ENCODE measurements at places on chromosomes 16 and 17.
A peak's percentile ranks its signal among the peaks of the same experiment; 100 is the strongest.

GRCh38 chr17:56681561-56682266, 88.2 kb downstream of the NOG start:
- peak; percentile 90 for DNase-seq

DNA sequence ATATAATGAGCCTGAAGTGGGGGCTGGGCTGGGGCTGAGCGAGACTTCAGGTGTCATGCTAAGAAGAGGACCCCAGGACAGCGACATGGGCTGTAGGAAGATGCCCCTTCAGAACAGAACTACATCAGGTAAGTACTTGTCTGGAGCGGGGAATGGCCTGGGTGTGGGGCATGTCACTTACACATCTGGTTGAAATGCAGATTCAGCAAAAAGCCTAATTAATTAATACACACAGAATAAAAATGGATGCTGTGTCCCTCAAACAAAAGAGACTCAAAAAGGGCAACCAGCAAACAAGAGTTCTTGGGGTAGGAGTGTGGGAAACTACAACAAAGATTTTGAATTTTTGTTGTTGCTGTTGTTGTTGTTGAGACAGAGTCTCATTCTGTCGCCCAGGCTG, 11.8 kb downstream of the CMTM2 start:
- DNase-seq: no peak

DNA sequence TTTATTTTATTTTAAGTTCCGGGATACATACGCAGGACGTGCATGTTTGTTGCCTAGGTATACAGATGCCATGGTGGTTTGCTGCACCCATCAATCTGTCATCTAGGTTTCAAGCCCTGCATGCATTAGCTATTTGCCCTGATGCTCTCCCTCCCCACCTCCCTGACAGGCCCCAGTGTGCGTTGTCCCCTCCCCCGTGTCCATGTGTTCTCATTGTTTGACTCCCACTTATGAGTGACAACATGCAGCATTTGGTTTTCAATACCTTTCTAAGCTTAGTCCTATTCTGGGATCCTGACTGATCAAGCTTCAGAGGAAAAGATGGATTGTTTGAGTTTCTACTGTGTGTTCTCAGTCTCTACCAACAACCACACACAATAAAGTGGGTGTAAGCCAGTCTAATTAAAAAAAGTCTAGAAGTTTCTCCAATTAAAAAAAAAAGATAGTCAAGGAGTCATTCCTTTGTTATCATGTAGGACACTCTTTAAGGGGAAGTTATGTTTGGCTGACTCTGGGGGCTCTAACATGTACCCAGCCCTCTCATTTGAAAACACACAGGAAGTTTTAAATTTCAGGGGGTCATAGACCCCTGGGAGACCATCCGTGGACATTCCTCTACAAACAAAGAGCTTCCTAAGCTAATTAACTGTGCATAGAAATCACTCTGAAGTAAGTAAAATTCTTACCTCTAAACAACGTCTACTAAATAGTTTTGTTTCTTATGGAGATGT, 66.3 kb upstream of the ADAMTS18 start:
- DNase-seq: no peak

- DNase-seq: peak; percentile 74
Measured at GRCh38 chr16:56513972-56514371, 5.9 kb downstream of the BBS2 start.

DNA sequence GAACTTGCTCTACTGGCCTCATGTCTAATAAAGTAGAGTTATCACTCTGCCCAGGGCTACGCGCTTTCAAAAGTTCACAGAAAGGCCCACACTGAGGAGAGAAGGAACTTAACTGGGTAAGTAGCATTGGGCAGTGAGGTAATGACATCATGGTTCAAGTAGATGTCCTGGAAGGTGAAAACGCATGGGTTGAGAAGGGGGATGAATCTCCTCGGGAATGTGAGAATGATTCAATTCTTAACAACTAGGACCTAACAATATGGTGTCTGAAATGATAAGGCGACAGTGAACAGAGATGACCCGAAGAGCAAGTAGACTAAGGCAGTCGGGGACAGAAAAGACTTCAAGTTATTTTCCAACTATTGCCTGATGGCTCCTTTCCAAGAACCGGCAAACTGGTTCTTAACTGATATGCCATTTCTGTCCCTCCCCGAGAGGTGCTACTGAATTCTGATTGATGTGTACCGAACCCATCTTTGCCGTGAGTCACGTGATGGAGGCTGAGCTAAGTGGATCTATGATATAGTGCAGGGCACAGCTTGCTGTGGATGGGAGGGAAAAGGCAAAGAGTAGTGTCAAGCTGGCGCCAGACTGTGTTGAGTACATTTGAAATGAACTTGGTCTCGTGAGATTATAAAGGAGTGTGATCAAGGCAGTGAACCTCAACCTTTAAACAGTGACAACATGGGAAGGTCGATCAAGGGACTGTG, 44.1 kb downstream of the MARCHF10 start:
- no peak for DNase-seq

GRCh38 chr16:78242239-78242630, 142.8 kb downstream of the WWOX start:
- DNase-seq: no peak

DNA sequence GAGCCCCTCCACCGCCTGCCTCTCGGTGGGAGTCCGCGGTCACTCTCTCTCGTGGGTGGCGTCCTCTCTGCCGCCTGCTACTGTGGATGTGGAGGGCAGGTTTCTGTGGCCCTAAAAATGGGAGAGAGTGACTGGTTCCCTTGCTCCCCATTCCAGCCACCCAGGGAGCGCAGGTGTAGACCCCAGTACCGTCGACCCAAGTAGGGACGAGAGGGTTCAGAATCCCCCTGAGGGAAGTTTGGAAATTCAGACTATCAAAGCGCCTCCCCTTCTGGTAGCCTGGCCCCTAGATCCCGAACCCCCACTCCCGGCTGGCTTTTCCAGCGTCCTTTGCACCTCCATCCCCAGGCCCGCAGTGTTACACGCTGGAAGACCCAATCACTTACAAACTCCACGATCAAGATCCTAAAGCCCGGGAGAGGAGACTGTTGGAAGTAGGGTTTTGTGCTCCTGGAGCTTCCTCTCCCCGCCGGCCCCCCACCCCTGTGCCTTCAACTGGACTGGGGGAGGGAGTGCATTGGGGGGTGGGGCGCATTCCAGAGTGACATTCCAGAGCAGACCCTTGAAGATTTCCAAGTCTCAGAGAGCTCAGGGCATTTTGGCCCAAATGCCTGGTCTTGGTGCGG, 991 bp downstream of the GPRC5C start:
- DNase-seq: no peak

DNA sequence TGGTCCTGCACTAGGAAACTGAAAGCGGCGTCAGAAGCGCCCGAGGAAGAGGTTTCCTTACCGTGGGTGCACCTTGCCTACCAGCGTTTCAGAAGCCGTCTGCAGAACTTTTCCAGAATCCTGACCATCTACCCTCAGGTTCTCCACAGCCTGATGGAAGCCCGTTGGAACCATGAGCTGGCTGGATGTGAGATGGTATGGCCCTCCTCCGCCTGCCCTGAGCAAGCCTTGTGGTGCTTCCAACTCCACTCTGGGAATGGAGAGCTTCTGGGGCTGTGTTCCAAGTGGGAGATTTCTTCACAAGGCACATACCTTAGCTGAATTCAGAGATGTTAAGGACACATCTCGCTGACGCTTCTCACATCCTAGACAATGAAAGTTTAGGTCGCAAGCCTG, 51.8 kb upstream of the ENDOV start:
- DNase-seq: no peak

GRCh38 chr17:76416899-76417298, 32.5 kb downstream of the SPHK1 start:
- DNase-seq: no peak

DNA sequence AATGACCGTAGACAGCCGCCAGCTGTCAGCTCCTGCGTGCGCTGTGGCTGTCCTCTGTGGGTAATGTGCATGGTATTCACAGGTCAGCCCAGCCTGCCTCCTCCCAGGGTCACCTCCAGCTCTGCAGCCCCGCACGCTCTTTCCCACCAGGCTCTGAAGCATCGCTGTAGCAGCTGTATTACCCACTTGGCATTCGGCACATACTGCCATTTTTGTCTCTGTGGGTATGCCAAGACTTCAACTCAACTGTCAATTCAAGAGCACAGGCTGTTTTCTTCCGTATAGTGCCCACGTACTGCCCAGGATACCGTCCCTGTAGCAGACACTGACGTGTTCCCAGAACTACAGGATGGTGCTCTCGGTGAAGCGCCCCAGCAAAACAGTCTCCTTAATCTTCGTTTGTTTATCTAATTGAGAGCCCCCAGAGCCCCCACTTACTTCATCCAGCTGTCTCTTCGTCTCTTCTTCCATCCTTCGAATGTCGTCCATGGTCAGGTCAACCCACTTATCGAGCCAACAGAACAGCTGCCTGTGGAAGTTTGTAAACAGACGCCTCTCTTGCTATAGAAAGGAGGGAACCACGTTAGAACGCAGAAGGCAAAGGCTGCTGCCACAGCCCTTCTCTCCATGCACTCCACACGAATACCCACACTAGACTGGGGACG, 17.4 kb upstream of the INPP5K start:
- no peak for DNase-seq

GRCh38 chr17:20955427-20956323, 87.1 kb downstream of the USP22 start:
- DNase-seq: peak; percentile 47

DNA sequence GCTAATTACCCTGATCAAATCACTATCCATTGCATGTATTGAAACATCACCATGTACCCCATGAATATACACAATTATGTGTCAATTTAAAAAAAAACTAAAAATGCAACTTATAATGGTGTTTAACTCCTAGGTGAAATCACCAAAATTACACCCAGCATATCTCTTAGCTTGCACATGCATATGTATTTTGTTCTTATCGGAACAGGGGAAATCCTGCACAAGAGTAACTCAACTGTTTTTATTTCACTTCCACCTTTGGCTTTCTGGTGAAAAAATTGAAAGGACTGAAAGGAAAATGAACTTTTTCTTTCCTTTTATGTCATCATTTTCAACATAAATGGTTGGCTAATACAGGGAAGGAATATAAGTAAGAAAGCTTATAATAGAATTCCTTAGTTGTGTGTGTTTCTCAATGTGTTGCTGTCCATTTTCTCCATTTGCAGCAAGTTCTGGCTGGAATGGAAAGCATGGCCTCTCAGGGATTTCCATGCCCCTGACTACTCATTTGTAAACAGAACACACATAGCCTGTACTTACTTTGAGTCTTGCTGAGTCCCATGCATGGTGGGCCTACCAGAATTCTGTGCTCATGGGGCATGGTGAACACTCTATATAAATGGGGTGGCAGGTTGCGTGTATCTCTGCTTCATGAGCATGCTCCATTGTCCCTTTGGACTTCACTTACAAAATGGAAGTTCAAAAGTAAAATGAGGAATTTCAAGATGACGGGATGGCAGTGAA, 462.0 kb downstream of the HS3ST3B1 start:
- no peak for DNase-seq

DNA sequence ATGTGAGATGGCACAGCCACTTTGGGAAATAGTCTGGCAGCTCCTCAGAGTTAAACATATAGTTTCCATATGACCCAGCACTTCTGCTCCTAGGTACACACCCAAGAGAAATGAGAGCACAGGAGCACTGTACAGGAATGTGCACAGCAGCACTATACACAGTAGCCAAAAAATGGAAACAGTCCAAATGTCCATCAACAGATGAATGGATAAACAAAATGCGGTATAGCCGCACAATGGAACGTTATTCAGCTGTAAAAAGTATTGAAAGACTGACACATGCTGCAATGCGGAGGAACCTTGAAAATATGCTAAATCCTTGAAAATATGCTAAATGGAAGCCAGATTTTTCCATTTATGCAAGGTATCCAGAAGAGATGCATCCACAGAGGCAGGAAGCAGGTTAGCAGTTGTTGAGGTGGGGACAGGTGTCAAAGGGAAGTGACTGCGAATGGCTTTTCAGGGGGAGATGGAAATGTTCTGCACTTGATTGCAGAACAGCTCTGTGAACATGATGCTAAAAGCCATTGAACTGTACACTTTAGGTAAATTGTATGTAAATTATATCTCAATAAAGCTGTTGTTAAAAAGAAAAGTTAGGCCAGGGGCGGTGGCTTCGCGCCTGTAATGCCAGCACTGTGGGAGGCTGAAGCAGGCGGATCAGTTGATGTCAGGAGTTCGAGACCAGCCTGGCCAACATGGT, 80.7 kb downstream of the MPRIP start:
- no peak for DNase-seq

GRCh38 chr17:82215095-82215971, 2.7 kb upstream of the CCDC57 start:
- DNase-seq: peak; percentile 35

DNA sequence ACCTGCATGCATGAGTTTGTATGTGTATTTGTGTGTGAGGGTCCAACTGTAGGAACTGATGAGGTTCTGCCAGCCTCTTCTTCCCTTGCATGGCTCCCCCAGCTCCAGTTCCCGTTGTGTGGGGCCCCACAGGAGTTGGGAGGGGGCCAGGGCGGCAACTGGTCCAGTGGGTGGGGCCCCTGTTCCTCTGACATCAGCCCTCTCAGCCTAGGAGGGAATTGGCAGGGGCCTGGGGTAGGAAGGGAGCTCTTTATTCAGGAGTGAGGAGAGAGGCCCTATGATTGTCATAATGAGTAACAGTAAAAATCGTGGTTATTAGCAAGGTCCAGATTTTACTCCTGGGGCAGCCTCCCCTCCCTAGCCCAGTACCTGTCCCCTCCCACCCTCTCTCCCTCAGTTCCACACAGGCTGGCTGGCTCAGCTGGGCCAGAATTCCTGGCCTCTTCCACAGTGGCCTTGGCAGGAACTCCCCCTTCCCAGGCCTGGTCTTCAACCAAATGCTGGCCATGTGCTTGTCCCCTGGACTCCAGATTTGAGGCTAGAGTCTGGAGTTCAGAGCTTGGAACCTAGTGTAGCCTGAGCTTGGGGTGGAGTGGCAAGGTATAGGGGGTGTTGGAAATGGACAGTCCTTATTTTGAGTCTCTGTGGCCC, 18.9 kb downstream of the RARA start:
- DNase-seq: no peak

GRCh38 chr16:85798901-85799496, 345 bp downstream of the EMC8 start:
- no peak for DNase-seq

GRCh38 chr16:65106757-65107156, 15.1 kb downstream of the CDH11 start:
- peak; percentile 23 for DNase-seq

GRCh38 chr16:56732832-56733231, 2.9 kb downstream of the NUP93 start:
- DNase-seq: no peak

DNA sequence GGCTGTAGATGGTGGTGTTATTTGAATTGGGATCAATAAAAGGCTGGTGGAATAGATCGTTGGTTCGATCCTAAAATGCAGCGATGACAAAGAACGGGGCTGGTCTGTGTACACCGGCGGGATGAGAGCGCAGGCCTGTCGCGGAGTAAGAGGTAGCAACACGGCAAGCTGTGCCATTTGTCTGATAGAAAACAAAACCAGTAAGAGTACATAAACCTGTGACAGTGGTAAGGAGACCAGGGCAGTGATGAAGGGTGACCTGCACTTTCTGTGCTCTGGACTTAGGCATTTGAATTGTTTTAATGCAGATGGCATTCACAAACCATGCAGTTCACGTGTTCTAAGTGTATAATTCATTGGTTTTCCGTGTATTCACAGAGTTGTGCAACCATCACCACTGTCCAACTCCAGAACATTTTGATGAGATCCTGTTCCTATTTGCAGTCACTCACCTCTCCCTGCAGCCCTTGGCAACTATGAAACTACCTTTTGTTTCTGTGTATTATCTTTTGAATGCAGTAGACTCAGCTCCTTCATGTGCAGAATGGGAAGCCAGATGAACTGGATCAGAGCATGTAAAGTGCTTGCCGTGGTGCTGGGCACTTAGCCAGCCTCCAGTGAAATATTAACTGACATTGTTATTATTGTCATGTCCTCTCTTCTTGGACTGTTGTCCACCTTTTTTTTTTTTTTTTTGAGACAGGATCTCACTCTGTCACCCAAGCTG, 286.1 kb downstream of the SNX29 start:
- peak; percentile 19 for DNase-seq

- no peak for DNase-seq
Measured at GRCh38 chr16:80743273-80743672, 61.1 kb downstream of the CDYL2 start.
